ENCODE measurements at places on chromosomes 5 and 9.
A peak's percentile ranks its signal among the peaks of the same experiment; 100 is the strongest.

- DNase-seq: peak; percentile 21
These were observed 36.4 kb downstream of the GLT6D1 start for GRCh38 chr9:135602789-135603481.

GRCh38 chr5:137320056-137321045, 178.8 kb downstream of the SPOCK1 start:
- no peak for DNase-seq

GRCh38 chr9:135531096-135531495, 9.9 kb downstream of the LCN1 start:
- no peak for DNase-seq

- no peak for DNase-seq
These were observed 9.7 kb downstream of the SCAI start for GRCh38 chr9:125133403-125134329.

DNA sequence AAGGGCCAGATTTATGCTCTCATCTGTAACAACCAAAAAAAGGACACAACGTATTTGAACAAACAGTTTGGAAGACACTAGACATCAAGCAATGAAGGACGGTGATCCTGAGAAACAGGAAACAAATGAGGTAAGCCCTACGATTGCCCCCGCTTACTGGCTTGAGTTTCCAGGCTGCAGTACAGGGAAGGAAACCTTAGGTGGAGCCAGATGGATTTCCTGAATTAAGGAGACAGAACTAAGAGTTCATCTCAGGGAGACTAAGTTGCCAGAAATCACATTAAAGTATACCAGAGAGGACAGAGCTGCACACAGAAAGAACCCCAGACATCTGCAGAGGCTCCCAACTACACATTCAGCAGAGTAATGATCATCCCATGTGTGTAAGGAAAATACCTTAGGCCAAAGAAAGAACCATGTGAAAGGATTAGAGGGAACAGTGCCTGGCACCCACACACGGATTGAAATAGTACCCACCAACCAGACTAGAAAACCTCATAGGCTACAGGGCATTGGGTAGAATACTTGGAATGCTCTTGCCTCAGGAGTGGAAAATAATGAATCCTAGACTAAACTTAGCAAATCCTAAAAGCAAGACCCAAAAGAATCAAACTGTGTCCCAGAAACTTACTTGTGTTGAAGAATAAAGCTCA, 99.3 kb upstream of the NIPBL start:
- DNase-seq: no peak

GRCh38 chr5:35665096-35665495, 47.4 kb downstream of the SPEF2 start:
- DNase-seq: no peak

DNA sequence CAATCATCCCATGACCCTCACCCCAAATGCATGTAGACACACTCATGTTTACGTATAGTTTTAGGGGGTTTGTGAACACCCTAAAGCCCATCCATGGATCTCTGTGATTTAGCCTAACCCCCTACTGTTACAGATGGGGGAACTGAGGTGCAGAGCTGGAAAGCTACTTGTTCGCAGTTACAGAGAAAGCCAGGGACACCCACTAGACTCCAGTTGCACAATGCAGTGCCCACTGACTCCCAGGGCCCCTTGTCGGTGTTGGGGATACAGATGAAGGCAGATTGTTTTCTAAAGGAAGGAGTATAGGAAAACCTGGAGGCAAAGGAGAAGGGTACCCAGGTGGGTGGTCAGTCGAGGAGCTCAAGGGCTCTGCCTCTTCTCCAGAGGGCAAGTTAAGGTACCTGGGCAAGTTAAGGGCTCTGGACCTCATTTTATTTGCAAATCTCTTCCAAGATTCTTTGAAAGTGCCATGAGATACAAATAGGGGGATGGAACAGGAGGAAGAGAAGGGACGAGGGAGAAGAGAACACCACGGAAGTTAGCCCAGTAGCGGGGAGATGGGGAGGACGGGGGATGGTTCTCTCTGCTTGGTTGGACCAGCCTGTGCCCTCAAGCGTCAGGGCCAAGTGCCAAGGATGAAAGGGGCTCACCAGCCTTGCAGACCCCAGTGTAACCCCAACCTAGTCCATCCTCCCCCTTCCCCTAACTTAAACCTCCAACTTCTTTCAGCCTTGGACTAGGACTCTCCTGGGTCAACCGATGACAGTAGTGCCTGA, 958 bp downstream of the MYOZ3 start:
- DNase-seq: no peak

GRCh38 chr5:40428126-40428525, 251.6 kb upstream of the PTGER4 start:
- no peak for DNase-seq
